ENCODE measurements at places on chromosomes 3 and 15.
A peak's percentile ranks its signal among the peaks of the same experiment; 100 is the strongest.

- DNase-seq: no peak
These were observed 201.9 kb upstream of the MCTP2 start for GRCh38 chr15:94029495-94029894.

GRCh38 chr3:176167272-176167671 is 1030.0 kb downstream of the TBL1XR1 start:
- DNase-seq: no peak

DNA sequence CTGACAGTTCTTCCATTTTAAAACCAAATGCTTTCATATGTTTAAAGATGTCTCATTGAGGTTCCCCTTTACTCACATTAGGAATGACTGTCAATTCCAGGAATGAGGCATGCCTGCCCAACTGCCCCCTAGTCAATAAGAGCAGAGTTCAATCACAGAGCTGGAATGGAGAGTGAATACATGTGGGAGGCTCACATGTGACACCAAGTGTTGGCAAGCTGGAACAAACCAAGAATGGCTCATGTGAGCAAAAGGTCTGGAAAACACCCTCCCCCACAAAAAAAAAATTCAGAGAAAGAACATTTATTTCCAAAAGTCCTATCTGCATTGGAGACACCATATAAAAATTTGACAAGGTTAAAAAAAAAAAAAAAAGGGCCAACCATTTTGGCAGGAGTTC is 3.7 kb downstream of the PBRM1 start:
- DNase-seq: peak; percentile 76

DNA sequence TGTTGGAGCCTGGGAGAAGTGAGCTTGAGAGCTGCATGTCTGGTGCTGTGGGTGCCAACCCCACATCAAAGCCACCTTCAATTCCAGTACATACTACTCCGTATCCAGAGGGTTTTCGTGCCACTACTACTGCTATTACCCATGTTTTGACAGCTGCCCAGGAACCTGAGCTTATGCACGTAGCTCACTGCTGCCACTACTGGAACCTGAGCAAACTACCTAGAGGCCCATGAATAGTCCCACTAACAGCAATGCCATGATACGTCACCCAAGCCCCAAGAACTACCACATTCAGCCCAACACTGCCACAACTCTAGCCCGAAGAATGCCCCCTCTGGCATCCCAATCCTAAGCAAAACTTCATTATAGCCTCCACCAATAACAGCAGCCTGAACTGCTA is 215.2 kb upstream of the BCHE start:
- no peak for DNase-seq

DNA sequence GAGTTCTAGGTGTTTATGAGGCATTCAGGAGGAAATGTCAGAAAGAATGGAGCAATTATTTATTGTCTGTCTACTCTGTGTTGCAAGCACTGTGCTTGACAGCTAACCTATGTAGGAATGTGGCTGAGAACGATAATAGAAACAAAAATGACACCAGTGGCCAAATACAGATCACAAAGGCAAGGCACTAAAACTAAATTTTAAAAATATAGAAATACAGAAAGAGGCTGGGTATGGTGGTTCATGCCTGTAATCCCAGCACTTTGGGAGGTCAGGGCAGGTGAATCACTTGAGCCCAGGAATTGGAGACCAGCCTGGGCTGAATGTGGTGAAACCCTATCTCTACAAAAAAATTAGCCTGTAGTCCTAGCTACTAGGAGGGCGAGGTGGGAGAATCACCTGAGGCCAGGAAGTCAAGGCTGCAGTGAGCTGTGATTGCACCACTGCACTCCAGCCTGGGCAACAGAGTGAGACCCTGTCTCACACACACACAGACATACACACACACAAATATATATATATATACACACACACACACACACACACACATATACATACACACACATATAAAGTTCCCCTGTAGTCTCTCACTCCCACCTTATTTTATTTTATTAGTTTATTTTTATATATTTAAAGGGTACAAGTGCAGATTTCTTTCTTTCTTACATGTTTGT is 6.0 kb downstream of the PRKCI start:
- no peak for DNase-seq
